PC-3 (cell line): ENCODE measurements at places on chromosomes 5 and 9. TPM values are rescaled to one million over a fixed set of nuclear protein-coding genes. Genes with fewer than 3 reads are reported as not detected.

The SPATA31A3 gene
- not detected in 2 replicates for total RNA-seq

The ANKRD18A gene
- total RNA-seq = 2.2 and 3.4 TPM in 2 replicates

The NR4A3 gene
- 0.77 and 0.98 TPM in 2 replicates for total RNA-seq

The C5 gene
- 1.6 and 2.9 TPM in 2 replicates for total RNA-seq

The NDST1 gene
- 42.6 and 46.1 TPM in 2 replicates for total RNA-seq

The ADGRV1 gene
- total RNA-seq = 22.7 and 27.2 TPM in 2 replicates

The FRMD3 gene
- 3.9 and 6.0 TPM in 2 replicates for total RNA-seq

The DBH gene
- not detected in 2 replicates for total RNA-seq

The SLC6A18 gene
- total RNA-seq = not detected in 2 replicates

The ZNF782 gene
- 5.0 and 5.3 TPM in 2 replicates for total RNA-seq

The GTF3C5 gene
- total RNA-seq = 78.5 and 98.3 TPM in 2 replicates

The INSL6 gene
- total RNA-seq = not detected in 2 replicates

The GRAMD2B gene
- 33.6 and 38.8 TPM in 2 replicates for total RNA-seq

The WDR38 gene
- total RNA-seq = not detected in 2 replicates

The TRIP13 gene
- total RNA-seq = 56.4 and 69.0 TPM in 2 replicates

The LCN1 gene
- not detected in 2 replicates for total RNA-seq

The MYOT gene
- not detected in 2 replicates for total RNA-seq

The PCDHB16 gene
- total RNA-seq = 0.46 TPM in 1 of 2 replicates, not detected in the other

The CD180 gene
- not detected in 2 replicates for total RNA-seq

The HAVCR2 gene
- 0.04 TPM in 1 of 2 replicates, not detected in the other for total RNA-seq

The PCDHB13 gene
- total RNA-seq = 0.40 and 0.52 TPM in 2 replicates

The KIF4B gene
- not detected in 2 replicates for total RNA-seq

The PDE6A gene
- total RNA-seq = not detected in 2 replicates

The PCDHGA7 gene
- 0.51 and 0.75 TPM in 2 replicates for total RNA-seq

The LRRC70 gene
- total RNA-seq = 1.5 and 1.6 TPM in 2 replicates

The SCGB3A2 gene
- 0.51 TPM in 1 of 2 replicates, not detected in the other for total RNA-seq

The SPATA31C2 gene
- total RNA-seq = not detected in 2 replicates

The NME5 gene
- total RNA-seq = 0.40 and 0.44 TPM in 2 replicates

The GLIPR2 gene
- total RNA-seq = 6.7 and 10.1 TPM in 2 replicates

The TIFAB gene
- not detected in 2 replicates for total RNA-seq

The SEMA6A gene
- not detected in 2 replicates for total RNA-seq

The PCDHB8 gene
- total RNA-seq = 0.22 and 0.40 TPM in 2 replicates

The PCDHA11 gene
- total RNA-seq = 0.33 TPM in 1 of 2 replicates, not detected in the other

The TNFSF8 gene
- not detected in 2 replicates for total RNA-seq

The LEAP2 gene
- 0.36 TPM in 1 of 2 replicates, not detected in the other for total RNA-seq

The TAF11L10 gene
- total RNA-seq = not detected in 2 replicates

The ERAP2 gene
- total RNA-seq = 9.6 and 12.0 TPM in 2 replicates
